ENCODE measurements at places on chromosomes 11 and 22.

DNA sequence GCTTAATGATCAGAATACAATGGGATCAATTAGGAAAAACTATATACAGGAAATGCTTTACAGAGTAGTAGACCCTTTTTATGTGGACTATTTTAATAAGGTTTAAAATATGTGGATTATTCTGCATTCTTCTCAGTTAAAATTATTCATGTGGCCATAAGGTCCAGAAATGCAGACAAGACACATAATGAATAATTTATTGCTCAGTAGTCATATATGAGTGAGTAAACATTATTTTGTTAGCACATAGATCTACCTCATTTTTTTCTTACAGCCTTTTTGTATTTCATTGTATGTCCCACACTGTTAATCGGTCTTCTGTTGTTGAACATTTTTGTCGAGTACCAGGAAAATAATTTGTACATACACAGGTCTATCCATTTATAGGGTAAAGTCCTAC is 20.8 kb downstream of the MED17 start:
- no peak for DNase-seq

DNA sequence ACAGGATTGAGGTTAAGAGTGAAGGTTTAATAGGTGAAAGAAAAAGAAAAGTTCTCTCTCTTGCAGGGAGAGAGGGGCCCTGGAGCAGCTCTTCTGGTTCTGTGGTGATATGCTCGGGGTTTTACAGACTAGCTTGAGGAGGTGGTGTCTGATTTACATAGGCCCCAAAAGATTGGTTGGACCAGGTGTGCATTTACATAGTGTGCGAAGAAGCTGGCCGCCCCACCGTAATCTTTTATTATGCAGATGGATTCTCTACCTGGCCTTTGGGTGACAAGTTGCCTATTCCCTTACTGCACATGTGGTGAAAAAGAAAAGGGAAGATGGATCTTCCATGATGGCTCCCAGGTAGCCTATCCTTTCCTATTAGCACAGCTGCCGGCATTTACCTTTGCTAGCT is 219.9 kb upstream of the GRIA4 start:
- DNase-seq: no peak

DNA sequence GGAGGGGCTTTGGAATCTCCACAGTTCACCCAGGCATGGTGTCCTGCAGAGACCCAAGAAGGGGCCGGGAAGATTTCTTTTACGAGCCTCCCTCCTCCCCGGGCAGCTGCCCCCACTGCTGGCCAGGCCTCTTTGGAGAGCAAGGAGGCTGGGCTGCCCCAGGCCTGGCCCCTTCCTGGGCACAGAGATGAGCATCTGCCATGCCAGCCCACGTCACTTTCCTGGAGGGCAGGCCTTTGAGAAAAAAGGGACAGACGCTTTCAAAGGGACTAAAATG is 60.5 kb upstream of the FGF3 start:
- DNase-seq: no peak

- no peak for DNase-seq
Observed at GRCh38 chr11:131064373-131064991, 148.2 kb upstream of the SNX19 start.

GRCh38 chr11:76169473-76169896 is 36.8 kb downstream of the WNT11 start:
- no peak for DNase-seq

- DNase-seq: no peak
Observed at GRCh38 chr11:113840932-113841664, 34.3 kb downstream of the USP28 start.

GRCh38 chr11:45275828-45276227 is 10.3 kb downstream of the SYT13 start:
- DNase-seq: no peak

- no peak for DNase-seq
Observed at GRCh38 chr11:47616726-47617416, 22.7 kb upstream of the C1QTNF4 start.

GRCh38 chr22:31846161-31847115 is 92.6 kb downstream of the DEPDC5 start:
- DNase-seq: no peak

- DNase-seq: no peak
Observed at GRCh38 chr11:117145393-117145761, 1.3 kb downstream of the PAFAH1B2 start.

DNA sequence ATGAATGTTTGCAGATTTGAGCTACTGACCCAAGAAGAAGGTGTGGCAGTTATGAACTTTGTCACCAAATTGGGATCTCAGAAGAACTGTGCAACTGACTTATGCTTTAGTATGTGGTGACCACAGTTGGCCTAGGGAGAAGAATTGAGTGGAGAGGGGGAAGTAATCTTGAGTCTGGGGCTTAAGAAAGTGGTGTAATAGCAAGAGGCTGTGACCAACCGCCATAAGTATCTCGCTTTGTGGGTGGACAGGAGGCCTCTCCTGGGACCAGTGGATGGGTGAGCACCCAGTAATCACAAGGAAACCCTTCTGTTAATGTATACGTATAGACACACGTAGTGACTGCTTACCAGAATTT is 12.7 kb upstream of the IL10RA start:
- DNase-seq: no peak

- no peak for DNase-seq
Observed at GRCh38 chr11:119376197-119376847, 5.2 kb downstream of the USP2 start.

DNA sequence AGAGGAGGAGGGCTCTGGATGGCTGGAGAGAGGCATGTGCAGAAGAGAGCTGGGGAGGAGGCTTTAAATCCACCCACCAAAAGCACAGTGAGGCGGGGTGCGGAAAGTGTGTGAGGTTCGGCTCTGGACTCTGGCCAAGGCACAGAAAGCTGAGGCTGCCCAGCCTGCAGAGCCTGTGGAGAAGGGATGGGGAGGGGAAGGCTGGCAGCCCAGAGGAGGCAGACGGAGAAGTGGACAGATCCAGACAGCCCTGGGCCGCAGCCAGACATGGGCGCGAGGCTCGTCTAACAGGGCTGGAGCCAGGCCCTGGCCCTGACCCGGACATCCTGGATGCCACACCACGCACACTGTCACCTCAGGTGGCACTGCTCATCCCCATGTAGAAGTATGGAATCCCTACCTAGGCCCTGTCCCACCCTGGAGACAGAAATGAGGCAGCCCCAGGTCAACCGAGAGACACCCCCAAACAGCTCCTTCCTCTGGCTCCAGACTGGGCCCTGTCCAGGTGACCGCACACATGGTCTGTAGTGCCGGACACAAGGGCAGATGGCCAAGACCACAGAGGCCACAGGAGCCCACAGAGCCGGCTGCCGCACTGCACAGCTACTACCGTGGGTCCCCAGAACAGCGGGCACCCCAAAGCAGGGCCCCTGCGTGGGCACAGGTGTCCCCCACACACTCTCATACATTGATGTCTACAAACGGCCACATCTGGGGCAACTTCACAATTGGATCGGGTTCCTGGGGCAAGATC is 16.6 kb upstream of the MOB2 start:
- no peak for DNase-seq

GRCh38 chr11:124839972-124840621 is 25.1 kb upstream of the ROBO3 start:
- DNase-seq: no peak

DNA sequence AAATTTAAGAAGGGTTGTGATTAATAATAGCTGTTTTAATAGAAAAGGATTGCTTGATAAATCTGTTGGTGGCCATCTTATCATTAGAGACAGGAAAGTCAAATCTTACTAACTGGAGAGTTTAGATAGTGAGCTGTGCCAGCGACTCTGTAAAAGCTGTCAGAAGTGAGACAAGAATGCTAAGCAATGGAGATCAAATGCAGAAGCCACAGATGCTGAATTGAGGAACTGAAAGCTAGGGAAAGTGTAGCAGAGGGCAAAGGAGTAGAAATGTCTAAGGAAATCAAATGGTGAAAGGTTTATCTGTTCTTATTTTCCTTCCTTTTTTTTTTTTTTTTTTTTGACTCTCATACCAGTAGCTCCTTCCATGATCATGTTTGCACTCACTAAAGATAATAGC is 13.7 kb downstream of the MS4A13 start:
- DNase-seq: no peak

DNA sequence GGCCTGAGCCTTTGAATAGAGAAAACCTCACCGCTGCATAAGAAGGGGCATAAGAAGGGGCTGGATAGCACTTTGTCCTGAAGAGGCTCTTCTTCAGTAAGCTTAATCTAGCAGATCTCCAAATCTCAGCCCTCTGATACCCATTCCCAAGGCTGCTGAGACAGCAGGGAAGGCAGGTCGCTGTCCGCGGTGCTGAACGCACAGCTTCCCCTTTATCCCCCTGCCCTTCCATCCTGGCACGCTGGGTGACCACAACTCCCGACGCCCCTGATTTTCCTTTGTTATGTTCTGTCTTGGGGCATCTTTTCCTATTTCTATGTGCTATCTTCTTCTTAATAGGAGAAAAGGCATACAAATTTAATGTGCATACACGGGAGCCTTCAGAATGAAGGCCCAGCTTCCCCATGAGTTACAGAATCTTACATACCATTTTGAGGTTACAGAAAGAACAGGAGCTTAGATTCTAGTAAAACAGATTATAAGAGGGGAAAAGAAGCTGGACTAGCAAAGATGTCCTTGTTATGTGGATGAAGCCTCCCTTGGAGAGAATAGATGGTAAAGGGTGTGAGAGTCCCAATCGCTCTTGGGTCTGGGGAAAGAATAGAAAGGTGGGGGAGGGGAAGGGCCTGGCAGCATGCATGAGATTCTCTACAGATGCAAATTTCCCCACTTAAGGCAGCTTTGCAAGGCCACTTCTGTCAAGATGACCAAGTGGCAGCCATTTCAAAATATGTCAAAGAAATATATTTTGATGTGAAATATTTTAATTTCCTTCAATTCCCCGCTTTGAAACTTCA is 5.7 kb upstream of the SULT4A1 start:
- DNase-seq: no peak

DNA sequence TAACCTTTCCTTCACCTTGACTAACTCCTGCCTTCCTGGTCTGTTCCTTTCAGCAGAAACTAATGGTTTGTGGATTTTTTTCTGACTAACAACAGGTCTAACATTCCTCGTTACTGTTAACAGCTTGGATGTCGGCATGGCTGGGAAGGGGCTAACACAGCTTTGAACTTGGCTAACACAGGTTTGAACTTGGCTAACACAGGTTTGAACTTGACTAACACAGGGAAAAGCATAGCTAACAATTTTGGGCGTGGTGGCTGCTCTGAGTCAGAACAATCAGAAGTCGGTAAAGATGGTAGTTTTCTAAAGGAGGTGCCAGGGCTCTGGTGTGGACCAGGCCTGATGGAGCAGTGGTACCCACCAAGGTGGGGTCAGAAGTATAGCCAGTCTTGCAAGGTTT is 16.1 kb downstream of the MIAT start:
- peak; percentile 19 for DNase-seq

DNA sequence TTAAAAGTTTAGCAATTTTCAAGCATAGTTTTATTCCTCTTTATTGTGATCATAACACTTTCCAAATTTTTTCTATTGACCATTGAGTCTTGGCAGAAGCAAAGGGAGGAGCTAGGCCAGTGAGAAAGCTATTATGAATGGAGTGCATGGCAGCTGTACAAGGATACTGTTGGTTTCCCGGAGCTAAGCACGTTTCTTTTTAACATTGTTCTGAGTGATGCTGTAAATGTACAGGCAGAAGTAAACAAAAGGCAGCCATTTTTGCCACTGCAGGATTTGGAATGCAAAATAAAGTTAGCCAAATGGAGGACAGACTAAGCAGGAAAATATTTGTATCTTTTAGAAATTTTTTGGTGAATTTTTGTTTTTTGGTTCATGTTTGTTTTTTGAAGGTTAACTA is 16.2 kb downstream of the CBL start:
- no peak for DNase-seq

DNA sequence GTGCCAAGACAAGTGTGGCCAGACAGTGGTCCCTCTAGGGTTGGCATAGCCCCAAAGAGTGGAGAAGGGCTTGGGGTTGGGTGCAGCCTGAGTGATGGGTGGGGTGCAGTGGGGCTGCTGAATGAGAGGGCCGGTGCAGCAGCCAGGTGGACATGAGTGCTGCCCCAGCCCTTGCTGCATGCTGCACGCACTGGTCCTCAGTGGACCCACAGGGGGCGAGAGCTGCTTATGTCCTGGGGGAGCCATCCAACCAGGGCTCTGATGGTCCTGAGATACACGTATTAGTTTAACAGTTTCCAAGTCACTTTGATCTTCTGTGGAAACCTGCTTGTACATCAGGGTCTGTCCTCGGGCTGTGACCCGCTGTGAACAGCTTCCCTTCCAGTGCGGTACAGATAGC is 23.9 kb upstream of the ACR start:
- DNase-seq: no peak

- no peak for DNase-seq
Observed at GRCh38 chr11:113884361-113884836, 9.0 kb upstream of the USP28 start.

DNA sequence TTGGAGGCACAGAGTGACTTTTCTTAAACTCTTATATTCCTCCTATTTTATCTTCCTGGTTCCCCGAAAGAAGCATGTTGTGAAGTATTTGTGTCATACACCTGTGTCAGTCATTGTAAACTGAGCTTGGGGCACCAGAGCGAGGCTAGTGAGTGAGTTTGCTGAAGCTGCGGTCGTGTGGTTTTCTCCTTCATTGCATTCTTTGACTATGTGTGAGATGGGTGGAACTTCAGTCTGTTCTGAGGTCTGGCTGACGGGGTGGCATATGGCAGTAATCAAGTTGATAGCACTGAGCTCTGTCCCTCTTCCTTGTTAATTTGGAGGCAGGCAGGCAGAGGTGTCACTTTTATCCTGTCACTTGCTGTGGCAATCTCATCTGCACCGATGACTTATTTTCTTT is 4.2 kb downstream of the VPS26B start:
- DNase-seq: no peak

DNA sequence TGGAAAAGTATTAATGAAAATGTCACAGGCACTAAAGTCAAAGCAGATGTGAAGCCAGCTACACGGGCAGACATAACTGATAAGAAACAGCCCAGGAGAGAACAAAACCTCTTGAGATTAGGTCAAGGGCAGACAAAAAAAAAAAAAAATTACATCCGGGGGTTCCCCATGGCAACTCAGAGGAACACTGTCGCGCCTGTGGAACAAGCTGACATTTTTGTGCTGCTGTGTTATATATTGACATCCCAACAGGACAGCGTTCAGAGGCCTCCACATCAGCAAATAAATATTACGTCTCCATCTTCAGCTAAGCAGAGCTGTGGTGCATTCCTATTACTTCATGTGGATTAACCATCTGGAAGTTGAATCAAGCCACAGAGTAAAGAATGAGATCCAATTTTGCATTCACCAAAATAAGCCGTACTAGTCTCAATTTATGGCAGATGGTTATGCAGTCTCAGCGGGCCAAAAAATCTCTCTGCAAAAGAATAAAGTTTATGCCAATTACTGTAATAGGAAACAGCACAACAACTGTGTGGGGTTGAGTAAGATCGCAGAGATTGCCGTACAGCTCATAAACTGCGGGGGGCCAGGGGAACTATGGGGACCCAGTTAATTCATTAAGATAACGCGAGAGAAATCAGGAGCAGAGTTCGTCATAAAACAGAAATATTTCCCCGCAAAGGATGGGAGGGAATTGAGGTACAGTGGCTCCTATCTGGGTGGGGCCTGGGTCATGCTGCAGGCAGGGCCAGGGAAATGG is 41.3 kb upstream of the MN1 start:
- DNase-seq: no peak

GRCh38 chr11:96307776-96308140 is 35.2 kb downstream of the MAML2 start:
- DNase-seq: no peak

- no peak for DNase-seq
Observed at GRCh38 chr11:122340607-122341290, 224.7 kb upstream of the BLID start.

GRCh38 chr11:9251311-9251710 is 13.8 kb downstream of the DENND5A start:
- no peak for DNase-seq
